ENCODE measurements at places on chromosomes 6 and 20.

- DNase-seq: no peak
These were observed 18.8 kb upstream of the MRGBP start for GRCh38 chr20:62777528-62777830.

DNA sequence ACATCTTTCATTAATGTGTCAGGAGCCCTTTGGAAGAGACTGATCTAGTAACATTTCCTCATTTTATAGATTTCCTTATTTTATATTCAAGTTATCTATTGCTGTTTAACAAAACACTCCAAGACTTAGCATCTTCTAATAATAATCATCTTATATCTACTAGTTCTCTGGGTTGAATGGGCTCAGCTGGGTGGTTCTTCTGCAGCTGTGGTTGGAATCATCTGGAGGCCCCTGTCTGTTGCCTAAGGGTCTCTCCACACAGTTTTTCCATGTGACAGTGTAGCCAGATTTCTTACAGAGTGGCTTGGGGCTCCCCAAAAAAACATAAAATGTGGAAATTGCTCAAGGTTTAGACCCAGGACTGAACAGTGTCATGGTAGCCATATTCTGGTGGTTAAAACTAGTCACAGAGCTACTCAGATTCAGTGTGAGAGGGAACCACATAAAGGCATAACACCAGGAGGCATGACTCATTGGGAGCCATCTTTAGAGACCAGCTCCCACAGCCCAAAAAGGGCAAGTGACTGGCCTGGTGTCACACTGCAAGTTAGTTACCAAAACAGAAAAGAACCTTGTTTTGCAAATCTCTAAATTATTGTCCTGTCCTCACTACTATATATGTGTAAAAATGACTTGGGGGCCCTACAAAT lies 11.5 kb downstream of the SLC2A10 start:
- DNase-seq: no peak

DNA sequence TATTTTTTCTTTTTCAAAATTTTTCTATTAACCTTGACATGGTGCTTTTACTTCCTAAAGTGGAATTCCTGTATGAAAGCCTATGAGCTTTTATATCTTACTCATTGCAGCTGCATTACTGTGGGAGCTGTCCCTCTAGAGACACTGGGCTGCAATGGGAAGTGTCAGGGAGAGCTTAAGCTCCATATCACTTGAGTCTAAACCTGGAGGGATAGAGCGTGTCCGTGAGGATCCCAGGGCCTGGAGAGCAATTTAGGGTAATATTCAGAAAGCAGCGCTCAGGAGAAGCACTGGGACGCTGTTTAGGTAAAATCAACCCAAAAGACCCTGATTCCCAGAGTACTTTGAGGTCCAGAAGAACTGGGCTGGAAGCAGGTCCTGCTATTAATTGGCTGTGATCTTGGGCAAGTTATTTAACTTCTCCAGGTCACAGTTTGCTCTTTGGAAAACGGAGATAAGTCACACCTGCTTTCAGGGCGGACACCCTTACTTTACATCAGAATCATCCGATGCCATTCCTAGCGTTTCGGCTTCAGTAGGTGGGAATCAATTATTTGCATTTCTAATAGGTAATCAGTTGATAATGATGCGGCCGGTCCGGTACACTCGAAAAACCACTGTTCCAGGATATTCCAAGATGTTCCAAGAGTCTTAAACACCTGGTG lies 628 bp upstream of the ERGIC3 start:
- no peak for DNase-seq

- DNase-seq: peak; percentile 71
These were observed 5.2 kb upstream of the TP53RK start for GRCh38 chr20:46694484-46694883.

DNA sequence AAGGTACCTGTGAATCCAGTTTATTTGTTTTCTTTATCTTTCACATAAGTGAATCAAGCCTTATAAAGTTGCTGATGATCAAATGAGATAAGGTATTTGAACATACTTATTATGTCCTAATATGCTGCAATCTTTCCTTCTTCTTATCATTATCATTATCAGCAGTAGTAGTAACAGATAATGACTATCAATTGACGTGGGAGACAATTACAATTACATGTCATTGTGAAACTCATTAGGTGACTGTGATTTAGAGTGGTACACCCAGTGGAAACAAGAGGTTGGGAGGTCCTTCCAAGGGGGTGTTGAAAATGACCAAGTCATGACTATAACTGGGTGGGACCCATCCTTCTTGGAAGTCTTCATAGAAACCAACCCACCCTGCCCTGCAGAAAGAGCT lies 2.8 kb downstream of the CLIC5 start:
- DNase-seq: no peak

- no peak for DNase-seq
These were observed 25.6 kb upstream of the ARMH2 start for GRCh38 chr6:24824142-24824938.

DNA sequence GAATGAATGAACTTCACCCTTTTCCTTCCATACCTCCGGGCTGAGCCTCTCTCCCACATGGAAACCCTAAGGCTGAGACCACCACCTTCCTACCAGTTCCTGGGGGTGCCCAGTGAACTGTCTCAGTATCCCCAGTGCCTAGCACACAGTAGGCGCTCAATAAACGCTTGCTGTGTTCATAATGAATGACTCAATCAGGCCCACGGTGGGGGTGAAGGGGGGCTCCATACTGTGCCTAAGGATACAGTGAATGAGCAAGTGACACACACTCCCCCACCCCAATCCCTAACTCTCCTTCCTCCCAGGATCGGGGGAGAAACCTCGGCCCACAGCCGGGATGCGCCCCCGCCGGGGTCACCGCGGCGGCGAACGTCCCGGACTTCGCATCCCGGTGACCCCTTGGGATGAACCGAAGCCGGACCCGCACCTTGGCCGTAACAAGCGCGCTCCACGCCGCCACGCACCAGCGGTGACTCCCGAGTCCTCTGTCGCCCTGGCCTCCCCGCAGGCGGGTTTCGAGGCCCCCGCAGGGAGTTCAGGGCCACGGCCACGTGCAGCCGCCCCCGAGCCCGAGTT lies 592 bp downstream of the KCNG1 start:
- peak; percentile 6 for DNase-seq

DNA sequence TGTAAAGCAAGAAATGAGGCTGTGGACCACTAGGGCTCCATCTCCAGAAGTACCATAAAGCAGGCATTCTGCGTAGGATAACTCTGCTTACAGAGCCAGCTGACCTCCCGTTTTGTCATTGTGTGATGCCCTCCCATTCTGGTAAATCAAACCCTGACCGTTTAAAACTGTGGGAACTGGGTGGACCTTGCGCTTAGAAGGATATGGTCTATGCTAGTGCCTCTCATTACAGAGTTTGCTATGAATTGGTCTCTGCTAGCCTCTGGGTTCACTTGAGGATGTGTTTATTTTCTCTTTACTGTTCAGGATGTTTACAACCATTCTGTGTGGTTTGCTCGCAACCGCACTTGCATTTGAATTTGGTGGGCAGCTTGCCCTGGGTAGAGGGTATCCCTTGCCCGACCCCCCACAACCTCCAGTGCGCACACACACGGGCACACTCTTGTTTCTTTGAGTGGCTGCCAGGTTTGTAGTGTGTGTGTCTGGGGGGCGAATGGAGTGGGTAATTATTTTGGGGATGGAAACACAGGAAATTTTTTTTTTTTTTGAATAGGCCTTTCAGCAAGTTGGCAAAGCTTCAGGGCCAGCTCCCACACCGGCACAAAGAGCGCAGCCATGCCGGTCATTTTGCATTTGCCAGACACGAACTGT lies 198.3 kb downstream of the JARID2 start:
- peak; percentile 43 for DNase-seq

DNA sequence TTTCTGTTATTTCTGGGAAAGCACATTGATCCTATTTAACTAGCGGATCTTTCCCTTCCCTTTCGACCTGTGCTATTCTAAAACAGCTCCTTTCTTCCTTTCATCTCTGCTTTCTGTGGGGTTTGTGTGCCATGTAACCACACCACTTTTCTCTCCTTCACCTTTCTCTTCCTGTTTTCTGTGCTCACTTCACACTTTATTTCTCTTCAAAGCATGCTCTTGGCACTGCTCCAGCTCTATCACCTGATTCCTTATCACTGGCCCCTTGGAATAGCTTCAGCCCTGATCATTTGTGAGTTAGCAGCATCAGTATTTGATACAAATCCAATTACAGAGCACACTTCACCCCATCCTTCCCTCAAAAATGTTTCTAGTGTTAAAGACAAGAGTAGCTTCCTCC lies 8.1 kb upstream of the METTL24 start:
- no peak for DNase-seq

GRCh38 chr20:45104786-45105185 lies 3.9 kb upstream of the KCNS1 start:
- DNase-seq: peak; percentile 52

DNA sequence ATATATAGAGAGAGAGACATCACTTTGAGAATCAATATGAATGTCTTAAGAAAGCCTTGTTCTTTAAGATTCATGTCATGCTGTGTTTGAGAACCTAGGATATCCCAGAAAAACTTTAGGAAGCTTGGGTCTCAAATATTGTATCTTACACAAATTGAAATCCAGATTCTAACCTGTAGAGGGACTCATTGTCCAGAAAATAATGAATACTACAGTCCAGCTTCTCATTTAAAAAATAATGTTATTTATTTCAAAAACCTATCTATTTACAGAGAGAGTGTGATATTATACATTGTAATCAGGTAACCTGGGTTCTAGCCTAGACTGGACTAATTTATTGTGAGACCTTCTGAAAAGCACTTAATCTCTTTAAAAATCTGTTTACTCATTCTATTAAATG lies 4.2 kb downstream of the RFX6 start:
- peak; percentile 3 for DNase-seq

DNA sequence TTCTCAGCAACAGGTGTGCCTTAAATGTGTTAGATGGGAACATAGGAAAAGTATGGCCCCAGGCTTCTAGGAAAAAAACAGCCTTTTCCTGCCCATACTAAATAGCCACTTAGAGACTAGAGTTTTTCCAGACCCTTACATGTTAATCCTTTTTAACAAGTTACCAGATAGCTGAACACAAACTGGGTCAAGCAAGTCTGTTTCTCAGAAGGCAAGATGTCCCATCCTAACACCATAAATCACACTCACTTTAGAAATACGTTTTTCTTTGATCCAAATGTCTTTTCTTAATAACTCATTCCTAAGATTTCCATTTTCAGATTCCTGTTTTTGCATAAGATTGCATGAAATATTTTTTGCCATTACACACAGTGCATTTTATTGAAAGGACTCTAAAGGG lies 241.3 kb downstream of the KCNQ5 start:
- DNase-seq: no peak

- no peak for DNase-seq
These were observed 70.6 kb upstream of the DEFB112 start for GRCh38 chr6:50120300-50120699.

All from iris pigment epithelial cell (primary cell).